GOT3 (cell line): ENCODE measurements at places on chromosomes 6 and 20.

GRCh38 chr20:13862245-13862644 is 77.4 kb downstream of the NDUFAF5 start:
- no peak for DNase-seq

DNA sequence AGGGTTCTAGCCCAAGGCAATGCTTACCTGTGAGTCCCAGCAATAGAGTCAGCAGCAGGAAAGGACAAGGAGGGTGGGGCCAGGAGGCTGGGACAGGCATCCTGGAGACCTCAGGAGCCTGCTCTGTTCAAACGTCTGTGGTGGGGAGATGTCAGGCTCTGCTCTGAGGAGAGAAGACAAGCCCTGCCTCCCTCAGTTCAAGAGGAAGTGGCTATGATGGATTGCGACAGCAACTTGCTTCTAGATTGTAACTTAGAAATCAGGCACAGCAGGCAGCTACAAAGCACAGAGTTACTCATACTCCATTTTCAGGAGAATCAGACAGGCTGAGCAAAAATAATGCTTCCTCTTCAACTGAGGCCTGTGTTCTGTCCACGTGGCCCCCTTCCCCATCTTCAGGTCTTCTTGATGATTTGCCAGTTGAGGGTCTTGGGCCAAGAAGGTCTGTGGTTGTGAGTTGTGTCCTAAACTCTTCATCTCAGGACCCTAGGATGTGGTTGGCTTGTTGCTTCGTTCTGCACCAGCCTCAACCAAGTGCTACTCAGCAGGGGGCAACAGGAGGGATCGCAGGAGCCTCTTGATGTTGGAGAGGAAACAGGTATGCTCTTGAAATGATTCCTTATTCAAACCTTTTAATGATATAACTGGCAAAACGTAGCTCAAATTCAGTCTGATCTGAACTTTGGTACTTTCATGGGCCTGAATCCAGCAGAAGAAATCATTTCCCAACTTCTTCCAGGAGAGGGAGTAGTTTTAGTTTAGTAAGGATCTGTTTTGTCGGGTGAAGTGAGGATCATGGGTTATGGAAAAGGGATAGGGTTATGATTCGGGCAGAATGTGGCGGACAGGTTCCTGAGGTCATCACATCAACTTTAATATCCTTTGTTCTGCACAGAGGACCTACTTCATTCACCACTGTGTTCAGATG is 31.0 kb downstream of the SIRPB1 start:
- no peak for DNase-seq

- DNase-seq: no peak
These were observed 26.9 kb downstream of the DDX27 start for GRCh38 chr20:49245921-49246740.

GRCh38 chr6:80501636-80502035 is 395.2 kb downstream of the BCKDHB start:
- no peak for DNase-seq

DNA sequence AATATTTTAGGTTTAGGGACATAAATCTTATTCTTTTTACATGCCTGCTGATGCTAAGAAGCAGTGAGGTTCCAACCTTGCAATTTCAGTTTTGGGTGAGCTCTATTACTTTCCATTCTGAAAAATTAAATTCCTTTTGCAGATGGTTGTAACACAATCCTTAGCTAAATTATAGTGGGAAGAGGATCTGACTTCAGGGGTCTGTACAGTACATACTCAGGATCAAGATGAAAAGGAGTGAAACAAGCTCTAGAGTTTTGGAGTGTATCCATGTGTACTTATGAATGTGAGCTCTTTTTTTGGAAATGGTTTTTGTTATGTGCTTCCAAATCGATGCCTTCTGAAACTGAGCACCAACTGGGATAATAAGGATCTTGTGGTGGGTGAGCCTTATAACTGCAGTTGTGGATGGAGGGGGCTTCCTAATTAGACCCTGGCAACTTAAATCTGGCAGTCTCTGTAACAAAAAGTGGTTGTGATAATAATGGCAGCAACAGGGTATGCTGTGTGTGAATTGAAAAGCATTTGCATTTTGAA is 218.8 kb upstream of the MAP3K7 start:
- no peak for DNase-seq

GRCh38 chr6:77786935-77787629 is 134.2 kb downstream of the MEI4 start:
- no peak for DNase-seq

- DNase-seq: no peak
These were observed 9.4 kb upstream of the COL12A1 start for GRCh38 chr6:75215291-75215690.

- DNase-seq: no peak
These were observed 78.7 kb downstream of the DLL1 start for GRCh38 chr6:170212051-170212756.

- DNase-seq: no peak
These were observed 2.2 kb upstream of the UBD start for GRCh38 chr6:29561606-29562181.

- no peak for DNase-seq
These were observed 17.8 kb upstream of the DCBLD1 start for GRCh38 chr6:117464700-117465099.

- DNase-seq: no peak
These were observed 22.9 kb downstream of the IRF4 start for GRCh38 chr6:414447-414846.

- no peak for DNase-seq
These were observed 66.7 kb downstream of the RPP21 start for GRCh38 chr6:30411515-30412207.

DNA sequence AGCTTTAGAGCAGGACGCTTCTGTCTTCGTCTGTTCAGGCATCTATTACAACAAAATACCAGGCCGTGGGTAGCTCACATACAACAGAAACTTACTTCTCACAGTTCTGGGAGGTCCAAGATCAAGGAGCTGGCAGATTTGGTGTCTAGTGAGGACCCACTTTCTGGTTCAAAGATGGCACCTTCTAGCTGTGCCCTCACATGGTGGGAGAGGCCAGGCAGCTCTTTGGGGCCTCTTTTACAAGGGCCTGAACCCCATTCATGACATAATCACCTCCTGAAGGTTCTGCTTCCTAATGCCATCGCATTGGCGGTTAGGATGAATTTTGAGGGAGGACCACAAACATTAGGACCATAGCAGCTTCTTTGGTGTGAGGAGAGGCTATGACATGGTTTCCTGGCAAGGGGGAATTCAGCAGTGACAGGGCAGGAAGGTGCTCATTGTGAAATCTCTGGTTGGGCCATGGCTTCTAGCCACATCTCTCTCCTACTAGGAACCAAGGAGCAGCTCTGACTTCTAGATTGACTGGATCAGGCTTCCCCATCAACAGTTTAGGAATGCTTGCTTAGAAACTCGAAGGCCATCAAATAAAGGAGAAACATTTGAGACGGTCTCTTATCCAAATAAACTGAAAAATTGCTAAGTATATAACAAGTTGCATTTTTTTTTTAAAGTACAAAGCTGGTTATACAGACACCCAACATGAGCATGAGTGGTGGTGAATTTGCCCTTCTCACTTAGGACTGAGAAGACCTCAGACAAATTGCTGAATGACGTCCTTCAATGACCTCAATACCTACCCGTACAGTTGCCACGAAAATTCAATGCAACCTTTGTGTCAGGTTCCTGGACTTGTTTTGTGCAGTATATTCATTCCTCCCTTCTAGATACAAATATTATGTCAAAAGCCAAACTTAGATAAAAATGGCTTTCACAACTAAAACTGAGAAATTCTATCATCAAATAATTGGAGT is 140.7 kb downstream of the ZDHHC14 start:
- DNase-seq: no peak

DNA sequence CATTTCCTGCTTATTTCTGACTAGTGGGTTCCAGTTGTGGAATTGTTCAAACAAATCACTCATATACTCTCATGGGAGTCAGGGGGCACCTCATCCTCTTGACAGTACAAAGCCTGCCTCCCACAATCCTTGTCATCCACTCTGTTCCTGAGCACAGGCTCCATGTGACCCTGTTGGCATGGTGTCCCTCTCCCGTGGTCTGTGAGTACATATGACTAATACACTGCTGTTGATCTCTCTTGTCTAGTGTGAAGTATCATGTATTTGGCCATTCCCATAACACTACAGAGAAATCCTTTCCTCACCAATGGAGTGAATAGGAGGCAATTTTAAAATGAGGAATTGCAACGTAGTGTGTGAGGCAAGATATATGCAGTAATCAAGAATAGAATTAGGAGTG is 185.3 kb downstream of the OGFRL1 start:
- DNase-seq: no peak

GRCh38 chr20:44603327-44603726 is 20.9 kb downstream of the PKIG start:
- DNase-seq: no peak

DNA sequence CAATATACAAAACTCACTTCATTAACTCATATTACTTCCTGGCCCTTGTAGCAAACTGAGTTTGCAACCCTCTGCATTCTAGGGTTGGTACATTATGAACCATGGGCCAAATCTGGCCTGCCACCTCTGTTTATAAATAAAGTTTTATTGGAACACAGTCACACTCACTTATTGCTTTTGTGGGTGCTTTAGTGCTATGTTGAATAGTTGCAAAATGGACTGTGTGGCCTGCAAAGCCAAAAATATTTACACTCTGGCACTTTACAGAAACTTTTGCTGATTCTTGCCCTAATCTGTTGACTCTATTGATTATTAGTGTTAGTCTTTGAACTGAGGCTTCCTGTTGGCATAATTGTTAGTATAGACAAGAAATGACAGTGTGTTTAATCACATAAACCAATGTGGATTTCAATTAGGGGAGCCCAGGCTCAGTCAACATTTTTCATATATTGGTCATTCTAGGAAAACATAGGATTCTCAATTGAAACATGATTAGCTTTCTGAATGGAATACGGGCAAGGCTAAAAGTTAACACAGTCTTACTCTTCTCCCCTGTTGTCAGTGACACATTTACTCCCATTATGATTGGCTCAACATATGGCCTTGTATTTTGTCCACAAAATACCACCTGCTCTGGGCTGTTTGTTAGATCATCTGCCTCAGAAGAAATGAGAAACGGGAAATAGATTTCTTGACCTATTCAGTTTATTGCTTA is 241.9 kb upstream of the ZFP64 start:
- no peak for DNase-seq

GRCh38 chr6:133855276-133855990 is 33.5 kb upstream of the TCF21 start:
- DNase-seq: no peak

GRCh38 chr20:44142413-44142812 is 44.6 kb downstream of the JPH2 start:
- no peak for DNase-seq

DNA sequence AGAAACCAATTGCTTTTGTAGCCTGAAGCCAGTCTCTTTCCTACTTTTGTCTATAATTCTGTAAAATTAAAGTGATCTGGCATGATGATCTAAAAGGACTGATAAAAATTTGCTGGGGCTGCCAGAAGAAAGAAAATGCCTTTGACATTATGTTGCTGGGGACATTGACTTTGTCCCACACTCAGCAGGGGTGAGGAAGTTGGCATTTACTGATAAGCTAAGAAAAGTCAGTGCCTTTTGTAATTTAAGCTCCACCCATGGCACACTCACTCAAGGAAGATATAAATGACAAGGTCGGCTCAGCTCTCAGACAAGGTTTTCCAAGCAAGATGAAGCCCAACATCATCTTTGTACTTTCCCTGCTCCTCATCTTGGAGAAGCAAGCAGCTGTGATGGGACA is at the start of gene SEMG1:
Gene SEMG1, plus strand, starts transcription at position 309 of the 400 bp plus-strand sequence. Its CDS starts 21 bp downstream, at position 330.
- DNase-seq: no peak

DNA sequence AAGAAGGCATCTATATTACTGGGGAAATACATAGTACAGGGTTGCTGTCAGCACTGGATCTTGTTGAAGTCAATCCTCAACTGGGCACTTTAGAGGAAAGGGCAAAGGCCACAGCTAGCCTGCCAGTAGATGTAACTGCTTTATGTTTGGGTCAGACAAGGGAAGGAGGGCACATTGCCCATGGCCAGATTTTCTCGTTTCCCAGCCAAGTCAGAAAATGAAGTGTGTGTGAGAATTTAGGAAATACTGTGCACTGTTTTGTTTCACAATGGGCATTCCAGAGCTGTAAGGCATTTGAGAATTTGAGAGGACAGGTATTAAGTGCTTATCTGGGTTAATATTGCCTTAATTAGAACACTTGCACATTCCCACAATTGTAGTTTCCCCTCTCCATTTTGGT is 183.9 kb upstream of the MCHR2 start:
- no peak for DNase-seq

DNA sequence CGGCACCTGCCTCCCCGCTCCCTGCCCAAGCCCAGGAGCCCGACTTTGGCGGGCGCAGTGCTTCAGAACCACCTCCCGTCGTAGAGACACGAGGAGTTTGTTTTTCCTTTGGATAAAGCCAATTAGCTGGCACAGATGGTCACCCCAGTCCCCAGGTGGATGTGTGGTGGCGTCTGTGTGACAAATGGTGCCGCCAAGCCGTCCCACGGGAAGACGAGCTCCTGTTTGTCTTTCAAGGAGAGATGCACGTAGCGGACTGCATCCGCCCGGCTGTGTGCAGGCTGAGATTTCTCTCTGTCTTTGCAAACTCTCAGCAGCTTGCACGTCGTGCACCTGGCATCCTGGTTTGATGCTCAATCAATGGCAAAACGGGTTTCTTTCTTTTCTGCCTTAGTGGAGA is 16.1 kb upstream of the MRGBP start:
- no peak for DNase-seq

GRCh38 chr6:80449726-80450125 is 343.3 kb downstream of the BCKDHB start:
- DNase-seq: no peak

DNA sequence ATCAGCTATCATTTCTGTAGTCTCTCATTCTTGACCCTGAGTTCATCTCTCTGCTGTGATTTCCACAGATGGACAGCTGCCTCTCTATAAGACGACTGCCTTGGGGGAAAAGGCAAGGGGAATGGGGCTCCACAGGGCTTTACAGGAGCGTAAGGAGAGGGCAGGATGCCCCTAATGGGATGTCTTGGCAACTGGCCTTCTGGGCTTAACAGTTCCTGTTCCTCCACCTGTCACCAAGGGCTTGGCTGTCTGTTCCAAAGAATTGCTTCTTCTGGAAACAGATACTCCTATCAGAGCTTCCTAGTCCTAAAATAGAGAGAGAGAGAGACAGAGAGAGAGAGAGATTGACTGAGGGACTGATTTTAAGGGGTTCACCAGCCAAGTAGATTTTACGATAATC is 181.9 kb downstream of the TMEM200A start:
- DNase-seq: no peak

DNA sequence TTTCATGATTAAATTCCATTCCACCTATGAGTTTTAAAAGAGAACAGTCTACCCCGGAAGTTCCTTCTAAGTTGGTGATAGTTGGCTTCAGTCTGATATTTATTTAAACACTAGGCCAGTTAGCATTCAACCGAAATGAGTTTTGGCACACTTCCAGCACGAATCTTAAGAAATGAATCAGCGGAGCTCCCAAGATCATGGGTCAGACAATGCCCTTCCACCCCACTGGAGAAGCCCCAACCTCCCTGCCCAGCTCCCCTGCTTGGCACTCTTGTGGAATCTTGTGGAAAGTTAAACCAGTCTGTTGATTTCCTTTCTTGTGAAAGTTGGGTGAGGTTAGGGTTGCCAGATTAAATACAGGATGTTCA is 64.3 kb downstream of the MKKS start:
- no peak for DNase-seq

DNA sequence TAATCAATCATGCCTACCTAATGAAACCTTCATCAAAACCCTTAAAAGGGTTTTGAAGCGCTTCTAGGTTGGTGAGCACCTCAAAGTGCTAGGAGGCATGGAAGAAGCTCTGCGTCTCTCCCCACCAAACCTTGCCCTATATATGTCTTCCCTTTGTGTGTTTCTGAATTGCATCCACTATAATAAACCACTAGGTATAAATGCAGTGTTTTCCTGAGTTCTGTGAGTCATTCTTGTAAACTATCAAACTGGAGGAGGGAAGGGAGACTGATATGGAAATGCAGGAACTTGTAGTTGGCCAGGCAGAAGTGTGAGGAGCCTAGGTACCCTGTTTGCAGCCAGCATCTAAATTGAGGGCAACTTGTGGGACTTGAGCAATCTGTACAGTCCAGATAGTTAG is 698.8 kb downstream of the DOK5 start:
- no peak for DNase-seq
